IMR-90 (cell line): ENCODE measurements at places on chromosomes 6 and 20. TPM values are rescaled to one million over a fixed set of nuclear protein-coding genes. Genes with fewer than 3 reads are reported as not detected.
A peak's percentile ranks its signal among the peaks of the same experiment; 100 is the strongest.

- DNase-seq = no peak
Observed at GRCh38 chr6:49519660-49520059, 19.9 kb downstream of the GLYATL3 start.

DNA sequence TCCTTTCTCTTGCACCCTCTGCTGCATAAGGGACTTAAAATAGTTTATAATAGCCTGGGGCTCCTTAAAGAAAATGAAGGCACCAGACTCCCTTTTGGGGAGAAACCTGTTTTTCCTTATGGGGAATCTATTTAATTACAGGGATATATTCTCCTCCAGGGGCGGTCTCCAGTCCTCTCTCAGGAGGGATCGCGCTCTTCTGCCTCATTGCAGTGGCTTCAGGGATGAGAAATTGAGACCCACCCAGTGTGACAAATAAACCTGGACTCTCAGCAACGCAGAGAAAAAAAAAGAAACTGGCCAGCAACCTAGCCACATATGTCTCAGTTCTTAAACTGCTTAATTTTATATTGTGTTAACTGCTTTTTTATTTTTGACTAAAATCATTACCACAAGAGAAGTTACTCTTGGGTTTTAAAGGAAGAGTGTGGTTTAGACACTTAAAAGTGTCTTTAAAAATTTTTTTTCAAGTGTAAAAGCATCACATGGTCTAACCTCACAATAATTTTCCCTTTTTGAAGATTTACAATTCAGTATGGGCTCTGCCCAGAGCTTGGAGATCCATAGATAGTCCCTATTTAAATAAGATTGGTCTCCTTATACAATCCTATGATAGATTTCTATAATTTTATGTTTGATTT is 11.7 kb upstream of the GOPC start:
- DNase-seq = no peak

DNA sequence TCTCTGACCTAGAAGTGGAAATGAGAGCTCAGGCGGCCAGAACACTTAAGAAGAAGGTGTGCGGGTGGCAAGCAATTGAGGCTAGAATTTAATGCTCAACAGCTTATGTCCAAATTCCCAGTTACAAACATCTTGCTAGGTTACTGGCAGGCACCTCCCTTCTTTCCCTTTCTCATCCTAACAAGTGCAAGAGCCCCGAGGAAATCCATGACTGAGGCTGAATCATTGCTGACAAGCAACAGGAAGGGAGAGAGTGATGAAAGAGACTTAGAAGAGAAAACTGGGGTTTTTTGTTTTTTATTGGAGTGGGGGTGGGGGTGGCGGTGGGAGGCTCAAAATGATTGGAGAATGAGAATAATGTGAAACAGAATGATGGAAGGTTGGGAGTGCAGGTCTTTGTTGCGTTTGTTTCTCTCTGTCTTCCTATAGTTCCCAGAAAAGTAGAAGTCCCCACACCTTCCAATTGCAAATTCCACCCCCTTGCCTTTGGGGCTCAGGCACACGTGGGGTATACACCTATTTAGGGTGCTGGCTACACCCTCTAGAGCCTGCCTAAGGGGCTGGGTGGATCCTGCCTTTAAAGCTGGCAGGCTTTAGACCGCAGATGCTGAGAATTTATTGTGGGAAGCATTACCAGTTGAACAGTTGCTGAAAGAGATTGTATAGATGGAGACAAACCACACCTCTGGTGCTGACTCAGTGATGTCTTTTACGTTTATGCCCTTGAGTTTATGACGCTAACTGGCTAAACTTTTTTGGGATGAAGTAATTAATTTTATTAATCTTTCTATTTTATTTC is 1.4 kb downstream of the FAM83B start:
- peak; percentile 74 for DNase-seq

The WFDC5 gene
- not detected in 2 replicates for total RNA-seq

The GGT7 gene
- total RNA-seq = 3.3 and 3.4 TPM in 2 replicates
